ENCODE measurements at places on chromosomes 12 and 14.

GRCh38 chr14:90553921-90554336 is 157.1 kb downstream of the CALM1 start:
- DNase-seq: no peak

DNA sequence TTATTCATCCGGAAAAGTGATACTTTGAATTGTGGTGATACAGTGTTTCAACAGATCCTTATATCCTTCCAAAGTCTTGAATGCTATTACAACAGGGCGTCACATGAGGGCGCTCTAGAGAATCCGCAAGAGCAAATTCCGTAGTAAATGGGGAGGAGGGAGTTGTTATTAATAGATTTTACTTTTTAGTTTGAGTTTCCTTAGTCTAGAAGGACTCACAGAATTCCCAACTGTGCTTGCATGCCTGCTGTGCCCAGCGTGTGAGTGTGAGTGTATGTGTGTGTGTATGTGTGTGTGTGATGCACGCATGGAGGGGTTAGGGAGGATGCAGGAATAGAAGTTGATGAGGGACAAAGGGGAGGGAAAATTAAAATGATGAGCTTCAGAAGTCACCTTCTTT is 375.3 kb downstream of the C12orf75 start:
- DNase-seq: peak; percentile 61

DNA sequence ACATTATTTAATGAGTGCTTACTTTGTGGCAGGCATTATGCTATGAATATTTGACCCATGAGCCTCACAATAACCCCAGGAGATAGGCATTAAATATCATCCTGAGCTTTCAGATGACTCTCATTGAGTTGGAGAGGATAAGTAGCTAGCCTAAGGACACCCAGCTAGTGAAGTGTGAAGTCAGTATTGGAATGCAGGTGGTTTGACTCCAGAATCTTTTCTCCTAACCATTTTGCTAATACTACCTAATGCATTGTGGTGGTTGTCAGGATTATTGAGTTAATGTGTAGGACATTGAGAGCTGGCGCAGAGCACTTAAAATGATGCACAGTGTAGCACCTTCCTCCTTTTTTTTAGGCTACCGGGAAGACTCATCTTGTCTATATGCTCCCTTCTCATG is 3.8 kb upstream of the CDKL1 start:
- no peak for DNase-seq

- DNase-seq: no peak
Observed at GRCh38 chr12:80565271-80565670, 121.2 kb downstream of the PTPRQ start.

DNA sequence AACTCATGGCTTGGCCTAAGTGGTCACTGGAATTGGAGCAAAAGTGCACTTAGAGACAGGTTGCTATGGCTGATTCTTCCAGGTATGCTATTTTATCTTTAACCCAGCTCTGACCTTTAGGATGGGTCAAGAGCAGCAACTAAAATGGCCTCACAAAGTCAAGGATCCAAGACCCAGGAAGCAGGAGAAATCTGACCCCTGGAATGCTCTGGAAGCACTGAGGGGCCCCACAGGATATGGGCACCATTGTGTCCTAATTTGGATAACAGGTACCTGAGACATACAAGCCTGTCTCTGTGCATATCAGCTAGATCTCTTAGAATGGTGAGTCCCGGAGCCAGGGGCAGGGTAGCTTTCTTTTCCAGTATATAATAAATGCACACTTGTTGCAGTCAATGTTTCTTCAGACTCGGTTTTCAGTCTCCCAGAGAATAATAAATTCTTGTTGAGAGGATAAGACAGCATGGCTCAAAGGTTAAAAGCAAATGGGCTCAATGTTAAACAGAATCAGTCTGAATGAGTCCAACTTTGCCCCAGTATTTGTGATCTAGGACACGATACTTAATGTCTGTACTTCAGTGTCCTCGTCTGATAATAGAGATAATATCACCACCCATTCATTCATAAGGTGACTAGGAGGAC is 29.3 kb upstream of the TMCC3 start:
- no peak for DNase-seq

GRCh38 chr12:47954467-47955045 is 8.8 kb upstream of the TMEM106C start:
- peak; percentile 14 for DNase-seq

DNA sequence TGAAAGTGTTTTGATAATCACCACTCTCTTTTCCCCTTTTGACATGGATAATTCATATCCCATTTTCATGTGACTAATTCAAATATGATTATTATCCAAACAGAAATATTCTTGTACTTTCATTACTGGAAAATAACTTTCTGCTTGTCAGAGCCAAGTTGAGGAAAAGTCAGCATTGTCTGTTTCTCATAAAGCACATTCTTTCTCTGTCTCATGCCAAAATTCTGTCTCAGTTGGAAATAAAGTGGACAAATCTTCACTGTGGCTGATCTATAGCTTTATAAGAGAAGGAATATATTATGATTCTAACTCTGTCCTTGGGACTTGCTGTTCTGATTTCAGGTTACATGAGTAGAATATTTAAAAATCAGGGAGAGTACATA is 22.7 kb upstream of the PRICKLE1 start:
- no peak for DNase-seq

- no peak for DNase-seq
Observed at GRCh38 chr14:102748806-102749205, 28.4 kb upstream of the TRAF3 start.

GRCh38 chr14:78164226-78164853 is 5.8 kb upstream of the NRXN3 start:
- DNase-seq: peak; percentile 24

- DNase-seq: no peak
Observed at GRCh38 chr12:55034218-55034617, 14.4 kb downstream of the NEUROD4 start.

GRCh38 chr14:92759679-92760523 is 11.5 kb upstream of the LGMN start:
- DNase-seq: no peak

DNA sequence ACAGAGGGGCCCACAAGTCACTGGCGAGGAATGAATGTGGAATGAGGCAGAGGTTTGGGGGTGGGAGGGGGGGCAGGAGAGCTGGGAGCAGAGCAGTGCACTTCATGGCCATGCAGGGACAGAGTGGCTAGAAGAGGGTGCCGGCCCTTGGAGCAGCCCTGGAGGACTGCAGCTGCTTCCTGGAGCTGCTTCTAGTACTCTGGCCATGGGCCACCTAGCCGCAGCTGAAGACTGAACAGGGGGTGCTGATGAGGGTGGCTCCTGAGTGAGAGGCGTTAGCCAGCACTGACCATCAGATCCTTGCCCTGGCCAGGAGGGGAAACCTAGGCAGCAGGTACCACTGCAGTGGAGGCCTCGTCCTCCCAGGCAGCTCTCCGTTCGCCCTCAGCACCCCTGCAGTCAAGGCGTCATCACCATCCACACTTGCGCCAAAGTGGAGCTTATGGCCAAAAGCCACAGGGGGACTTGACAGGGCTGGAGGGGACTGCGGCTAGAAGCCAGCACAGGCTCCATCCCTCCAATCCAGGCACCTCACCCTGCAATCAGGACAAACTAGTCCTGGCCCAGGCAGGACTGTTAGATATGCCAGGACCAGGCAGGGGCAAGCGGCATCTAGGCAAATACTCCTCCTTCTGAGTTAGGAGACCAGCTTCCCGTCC is 16.4 kb downstream of the OTUB2 start:
- no peak for DNase-seq
